ENCODE measurements at places on chromosomes 1 and 21. TPM values are rescaled to one million over a fixed set of nuclear protein-coding genes. Genes with fewer than 3 reads are reported as not detected.

The DIO1 gene
- not detected for total RNA-seq

The FCER1A gene
- total RNA-seq = 0.52 TPM

The LRRC38 gene
- total RNA-seq = 10.4 TPM

The SYT6 gene
- under 0.01 TPM for total RNA-seq

The AIM2 gene
- total RNA-seq = 0.52 TPM

The NLRP3 gene
- 5.2 TPM for total RNA-seq

The DMBX1 gene
- total RNA-seq = not detected

The CYYR1 gene
- total RNA-seq = 4.2 TPM

The CFHR5 gene
- not detected for total RNA-seq

The CD5L gene
- not detected for total RNA-seq

The GOLPH3L gene
- 22.4 TPM for total RNA-seq

The MYOM3 gene
- 340 TPM for total RNA-seq

The FOXO6 gene
- total RNA-seq = 2.6 TPM

The GSTM5 gene
- total RNA-seq = 11.5 TPM

All from skeletal muscle tissue (tissue), 5 donors.